ENCODE measurements at places on chromosomes 2 and 18. TPM values are rescaled to one million over a fixed set of nuclear protein-coding genes. Genes with fewer than 3 reads are reported as not detected.

Gene SLC8A1
- 18.7 TPM for polyA plus RNA-seq

Gene LYPD6
- 2.3 TPM for polyA plus RNA-seq

Gene REG3G
- not detected for polyA plus RNA-seq

Gene SMAD2
- polyA plus RNA-seq: 64.7 TPM

Gene NT5DC4
- polyA plus RNA-seq: not detected

Gene GKN2
- polyA plus RNA-seq: not detected

Gene RPL37A
- polyA plus RNA-seq: 1,655 TPM

Gene NETO1
- 0.16 TPM for polyA plus RNA-seq

Gene TTR
- polyA plus RNA-seq: not detected

Measured in neural cell (in vitro differentiated cells).